ENCODE measurements at places on chromosomes 4 and X.

DNA sequence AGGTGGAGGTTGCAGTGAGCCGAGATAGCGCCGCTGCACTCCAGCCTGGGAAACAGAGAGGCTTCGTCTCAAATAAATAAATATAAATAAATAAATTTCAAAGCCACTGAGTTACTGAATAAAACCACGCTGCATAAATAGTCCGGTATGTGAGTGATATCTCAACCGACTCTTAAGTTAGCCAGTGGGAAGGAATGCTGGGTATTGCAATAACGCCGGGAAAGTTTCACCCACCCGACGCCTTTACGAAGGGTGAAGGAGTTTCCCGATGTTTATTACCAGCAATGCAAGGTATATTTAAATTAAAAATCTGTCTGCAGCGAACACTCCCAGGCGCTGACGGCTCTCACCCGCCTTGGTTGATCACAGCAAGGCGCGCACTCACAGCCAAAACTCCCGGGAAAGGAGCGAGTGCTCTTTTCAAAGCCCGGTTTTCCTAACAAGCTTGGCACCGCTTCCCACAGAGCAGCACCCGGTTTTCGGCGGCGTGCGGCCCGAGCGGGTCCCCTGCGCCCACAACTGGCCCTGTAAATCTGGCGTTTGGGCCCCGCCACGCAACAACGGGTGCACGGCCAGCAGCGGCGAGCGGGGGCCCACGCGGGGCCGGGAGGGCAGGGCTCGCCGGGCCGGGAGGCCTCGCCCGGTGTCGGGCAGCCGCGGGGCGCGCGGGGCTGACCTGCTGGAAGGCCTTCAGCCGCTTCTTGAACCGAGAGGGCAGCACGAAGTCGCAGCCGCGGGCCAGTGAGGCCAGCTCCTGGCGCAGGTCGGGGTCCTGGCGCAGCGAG, 13.7 kb downstream of the PPP2R3B start:
- no peak for DNase-seq

- DNase-seq: no peak
Observed at GRCh38 chrX:55057675-55058249, 17.1 kb upstream of the PAGE2B start.

DNA sequence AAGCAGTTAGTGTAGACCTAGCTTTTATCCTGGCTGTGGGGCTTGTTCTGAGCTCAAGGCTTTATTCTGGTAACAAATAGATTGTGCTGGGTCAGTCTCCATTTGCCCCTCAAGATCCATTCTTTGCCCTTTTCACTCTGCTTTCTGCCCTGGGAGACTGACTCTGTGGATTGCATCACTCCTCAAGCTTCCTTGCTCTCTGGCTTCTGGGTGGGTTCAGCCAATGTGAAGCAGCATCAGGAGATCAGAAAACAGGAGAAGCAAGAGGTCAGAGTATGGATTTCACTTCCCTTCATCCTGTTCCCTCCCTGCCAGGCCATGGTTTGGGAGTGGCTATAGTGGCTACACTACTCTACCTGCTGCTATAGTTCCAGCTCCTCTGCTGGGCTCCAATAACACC, 184.1 kb upstream of the NDP start:
- DNase-seq: no peak

- no peak for DNase-seq
Observed at GRCh38 chrX:34877436-34877835, 65.2 kb upstream of the FAM47B start.

- no peak for DNase-seq
Observed at GRCh38 chr4:182194091-182194824, 48.9 kb upstream of the TENM3 start.

GRCh38 chr4:10015140-10015753, 6.0 kb downstream of the SLC2A9 start:
- no peak for DNase-seq

DNA sequence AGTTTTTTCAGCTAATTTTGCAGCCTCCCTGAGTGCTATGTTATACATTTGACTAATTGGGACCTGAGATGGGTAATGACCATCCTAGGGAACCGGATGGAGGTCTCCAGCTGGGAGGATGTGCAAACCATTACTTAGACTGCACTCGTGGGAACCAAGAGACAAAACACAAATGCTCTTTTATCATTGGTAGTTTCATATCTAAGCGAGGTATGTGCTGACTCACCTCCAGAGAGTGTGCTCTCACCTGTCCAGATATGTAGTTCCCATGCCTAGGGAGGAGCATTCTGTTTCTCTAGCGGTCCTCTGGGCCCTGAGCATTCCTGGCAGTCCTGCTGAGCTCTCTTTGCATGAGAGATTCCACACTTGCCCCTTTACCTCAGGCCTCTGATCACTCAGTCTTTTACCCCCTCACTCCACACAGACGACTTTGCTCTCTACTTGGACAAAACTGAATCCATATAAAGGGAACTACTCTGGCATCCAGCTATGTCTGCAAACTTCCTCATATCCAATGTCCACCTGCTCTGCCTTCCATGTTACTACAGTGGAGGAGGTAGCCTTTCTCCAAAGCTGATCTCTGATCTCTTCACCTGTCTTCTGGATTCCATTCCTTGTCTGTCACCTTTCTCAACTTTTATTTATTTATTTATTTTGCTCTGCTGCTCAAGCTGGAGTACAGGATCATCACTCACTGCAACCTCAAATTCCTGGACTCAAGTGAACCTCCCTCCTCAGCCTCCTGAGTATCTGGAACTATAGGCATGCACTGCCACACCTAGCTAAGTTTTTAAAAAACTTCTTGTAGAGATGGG, 88.4 kb downstream of the LRP2BP start:
- DNase-seq: no peak

- no peak for DNase-seq
Observed at GRCh38 chr4:55661398-55662056, 25.4 kb upstream of the NMU start.

DNA sequence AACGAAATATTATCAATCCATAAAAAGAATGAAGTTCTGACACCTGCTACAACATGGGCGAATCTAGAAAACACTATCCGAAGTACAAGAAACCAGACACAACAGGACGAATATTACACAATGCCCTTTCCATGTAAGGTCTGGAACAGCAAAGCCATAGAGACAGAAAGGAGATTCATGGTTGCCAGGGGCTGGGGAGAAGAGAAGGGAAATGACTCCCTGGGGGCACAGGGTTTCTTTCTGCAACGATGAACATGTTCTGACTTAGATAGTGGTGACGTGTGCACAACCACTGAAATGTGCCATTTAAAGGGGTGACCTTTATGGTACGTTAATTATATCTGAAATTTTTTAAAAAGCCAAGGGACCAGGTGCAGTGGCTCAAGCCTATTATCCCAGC, 28.3 kb downstream of the GPR143 start:
- no peak for DNase-seq

- DNase-seq: no peak
Observed at GRCh38 chrX:29461039-29461438, 754.3 kb upstream of the MAGEB2 start.

GRCh38 chr4:56658528-56658927, 22.6 kb downstream of the HOPX start:
- no peak for DNase-seq

DNA sequence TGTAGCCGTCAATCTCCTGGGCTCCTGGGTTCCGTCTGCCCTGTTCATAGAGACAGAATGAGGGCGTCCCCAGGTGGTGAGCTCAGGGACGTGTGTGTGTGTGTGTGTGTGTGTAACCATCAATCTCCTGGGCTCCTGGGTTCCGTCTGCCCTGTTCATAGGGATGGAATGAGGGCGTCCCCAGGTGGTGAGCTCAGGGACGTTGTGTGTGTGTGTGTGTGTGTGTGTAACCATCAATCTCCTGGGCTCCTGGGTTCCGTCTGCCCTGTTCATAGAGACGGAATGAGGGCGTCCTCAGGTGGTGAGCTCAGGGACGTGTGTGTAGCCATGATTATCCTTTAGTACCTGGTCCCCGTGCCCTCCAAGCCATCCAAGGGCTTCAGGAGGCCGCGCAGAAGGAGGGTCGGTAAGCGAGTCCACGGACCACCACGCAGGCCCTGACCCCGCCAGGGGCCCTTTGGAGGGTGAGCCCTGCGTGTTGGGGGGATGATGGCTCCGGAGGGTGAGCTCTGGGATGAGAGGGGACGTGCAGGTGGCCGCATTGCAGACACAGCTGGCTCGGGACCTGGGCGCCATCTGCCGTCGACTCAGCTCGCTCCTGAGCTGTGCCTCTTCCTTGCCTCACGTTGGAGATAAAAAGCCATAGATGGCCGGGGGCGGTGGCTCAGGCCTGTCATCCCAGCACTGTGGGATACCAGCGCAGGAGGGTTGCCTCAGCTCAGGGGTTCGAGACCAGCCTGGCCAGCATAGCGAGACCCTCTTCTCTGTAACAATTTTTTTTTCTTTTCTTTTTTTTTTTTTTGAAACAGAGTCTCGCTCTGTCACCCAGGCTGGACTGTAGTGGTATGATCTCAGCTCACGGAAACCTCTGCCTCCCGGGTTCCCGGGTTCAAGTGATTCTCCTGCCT, 5.4 kb upstream of the GTPBP6 start:
- no peak for DNase-seq

DNA sequence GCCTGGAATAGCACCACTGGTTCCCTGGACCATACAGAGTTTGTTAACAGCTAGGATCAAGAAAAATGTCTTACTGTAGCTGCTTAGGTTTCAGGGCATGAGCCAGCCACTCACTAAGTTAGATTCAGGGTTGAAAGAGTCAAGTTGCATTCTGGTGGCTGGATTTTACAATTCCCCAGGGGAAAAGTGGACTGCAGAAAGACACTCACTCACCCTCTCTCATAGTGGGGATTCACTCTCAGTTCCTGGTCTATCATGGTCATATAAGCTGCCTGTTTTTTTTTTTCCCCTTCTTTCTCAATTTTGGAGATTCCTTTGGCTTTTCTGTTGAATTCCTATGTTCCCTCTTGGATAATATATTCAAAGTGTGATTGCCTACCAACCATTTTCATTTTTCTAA, 744.2 kb upstream of the GRIA3 start:
- DNase-seq: no peak

Measured in effector CD8-positive, alpha-beta T cell (primary cell).